Thyroid gland (tissue), 4 donors: ENCODE measurements at places on chromosomes 6 and 20.

- DNase-seq, result no peak
Observed at GRCh38 chr6:140660295-140660694, 1285.8 kb upstream of the CITED2 start.

GRCh38 chr20:60789399-60789798 lies 462.7 kb upstream of the CDH4 start:
- DNase-seq, result no peak

- peak; percentile 84 for DNase-seq
Observed at GRCh38 chr6:30690403-30691207, at the start of gene NRM. TSS of gene NRM (minus strand) at chr6:30690984. CDS start at chr6:30690974, 10 bp downstream.

DNA sequence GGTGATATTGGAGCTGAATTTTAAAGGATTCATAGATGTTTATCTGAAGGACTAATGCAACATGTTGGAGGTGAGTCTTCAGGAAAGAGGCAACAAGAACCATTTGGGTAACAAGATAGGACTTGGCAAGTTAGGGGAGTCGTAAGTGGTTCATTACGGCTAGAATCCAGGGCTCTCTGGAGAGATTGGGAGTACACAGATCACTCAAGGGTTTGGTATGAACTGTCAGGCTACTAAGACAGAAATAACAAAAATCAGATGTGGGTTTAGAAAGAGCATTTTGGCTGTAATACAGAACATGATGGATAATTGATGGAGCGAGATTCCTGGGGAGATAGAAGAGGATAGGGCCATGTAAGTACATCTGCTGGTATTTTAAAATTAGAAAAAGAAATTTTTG lies 86.3 kb upstream of the ESR1 start:
- no peak for DNase-seq

DNA sequence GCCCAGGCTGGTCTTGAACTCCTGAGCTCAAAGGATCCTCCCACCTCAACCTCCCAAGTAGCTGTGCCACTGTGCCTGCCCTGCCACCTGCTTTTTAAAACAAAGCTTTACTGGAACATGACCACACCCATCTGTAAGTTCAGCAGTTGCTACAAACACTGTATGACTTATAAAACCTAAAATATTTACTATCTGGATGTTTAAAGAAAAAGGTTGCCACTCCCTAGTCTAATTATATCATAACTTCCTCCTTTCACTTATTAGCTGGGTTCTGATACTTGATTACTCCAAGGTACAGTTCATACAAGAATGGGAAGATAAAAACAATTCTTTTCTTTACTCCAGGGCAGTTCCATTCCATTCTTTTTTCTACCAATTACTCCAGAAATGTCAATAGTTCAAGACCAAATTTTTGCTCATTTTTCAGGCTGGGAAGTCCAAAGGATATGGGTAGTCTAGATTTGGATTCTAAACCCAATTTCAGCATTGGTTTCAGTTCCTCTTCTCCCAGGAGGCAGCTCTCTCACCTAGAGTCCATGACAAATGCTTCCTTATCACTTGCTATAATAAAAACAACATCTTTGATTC lies 63.1 kb downstream of the SEC63 start:
- DNase-seq, result no peak

- DNase-seq, result no peak
Observed at GRCh38 chr6:122998403-122998975, 2.5 kb downstream of the CLVS2 start.

DNA sequence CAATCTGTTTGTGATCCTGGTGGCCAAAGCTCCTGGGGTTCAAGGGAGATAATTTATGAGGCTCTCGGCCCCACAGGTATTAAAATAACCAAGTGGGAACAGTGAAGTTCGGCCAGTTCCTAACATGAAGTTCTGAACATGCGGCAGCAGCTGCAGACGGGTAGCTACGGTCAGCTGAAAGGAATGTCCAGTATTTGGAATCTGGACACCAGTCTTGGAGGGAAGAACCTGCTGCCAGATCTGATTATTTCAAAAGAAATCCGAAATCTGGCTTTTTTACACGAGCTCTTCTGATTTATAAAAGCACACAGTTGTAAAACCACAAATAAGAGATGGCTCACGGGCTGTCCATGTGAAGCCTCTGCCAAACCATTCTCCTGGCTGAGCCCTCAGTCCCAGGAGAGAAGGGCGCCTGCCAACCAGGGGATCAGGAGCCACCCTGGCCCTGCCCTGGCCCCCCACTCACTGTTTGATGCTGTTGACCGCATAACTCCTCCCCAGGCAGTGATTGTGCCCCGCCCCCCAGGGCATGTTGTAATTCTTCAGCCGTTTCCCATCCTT lies 28.2 kb upstream of the KCNB1 start:
- DNase-seq, result no peak

GRCh38 chr6:17099401-17100059 lies 2.3 kb upstream of the STMND1 start:
- DNase-seq, result no peak

DNA sequence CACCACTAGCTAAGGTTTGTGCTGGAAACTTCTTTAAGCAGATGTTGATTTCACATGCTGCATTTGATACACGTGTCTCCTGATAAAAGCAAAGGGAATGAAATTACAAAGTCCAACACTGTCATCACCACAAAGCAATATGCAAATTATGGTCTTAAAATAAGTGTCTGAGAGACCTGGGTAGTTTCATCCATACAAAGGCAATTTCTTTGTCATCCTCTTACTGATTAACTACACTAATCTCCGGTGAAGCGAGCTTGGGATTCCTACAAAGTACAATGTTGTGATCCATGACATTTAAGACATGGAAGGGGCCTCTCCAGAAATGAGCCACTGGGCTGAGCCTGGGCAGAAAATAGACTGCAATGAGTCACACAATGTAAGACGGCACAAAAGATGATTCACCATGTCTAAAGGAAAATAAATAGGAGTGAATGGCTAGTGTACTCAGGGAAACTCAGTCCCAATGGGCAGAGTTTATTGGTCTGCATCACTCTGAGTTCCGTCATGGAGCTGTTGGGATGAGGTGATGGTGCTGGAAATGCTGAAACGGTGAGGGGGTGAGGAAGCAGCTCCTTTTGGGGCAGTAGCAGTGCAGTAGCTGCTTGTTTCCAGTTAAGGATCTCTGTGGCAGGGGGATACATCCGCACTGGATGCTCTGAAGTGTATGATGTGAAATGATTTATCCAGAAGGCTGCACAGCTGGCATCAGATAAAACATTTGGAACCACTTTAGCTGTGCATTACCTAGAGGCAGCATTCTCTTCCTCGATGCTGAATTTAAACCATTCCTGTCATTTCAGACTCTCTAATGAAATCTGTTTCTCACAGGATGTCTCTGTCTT lies 103.3 kb downstream of the IBTK start:
- DNase-seq, result no peak

DNA sequence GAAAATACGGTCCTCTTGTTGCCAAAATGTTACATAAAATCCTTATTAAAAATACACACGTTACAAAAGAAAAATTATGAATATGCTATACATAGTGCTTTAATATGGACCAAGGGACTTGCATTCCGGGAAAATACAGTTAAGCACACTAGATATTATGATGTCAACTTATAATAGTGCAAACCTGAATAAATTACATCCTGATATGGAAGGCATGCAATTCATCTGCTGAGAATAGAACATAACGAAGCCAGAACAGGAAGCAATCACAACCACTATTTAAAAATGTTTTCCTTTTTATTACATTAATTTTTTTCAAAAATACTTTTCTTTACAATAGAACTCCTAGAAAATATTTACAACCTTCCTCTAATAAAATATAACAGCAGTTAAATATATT lies 7.8 kb upstream of the MRPS10 start:
- no peak for DNase-seq

DNA sequence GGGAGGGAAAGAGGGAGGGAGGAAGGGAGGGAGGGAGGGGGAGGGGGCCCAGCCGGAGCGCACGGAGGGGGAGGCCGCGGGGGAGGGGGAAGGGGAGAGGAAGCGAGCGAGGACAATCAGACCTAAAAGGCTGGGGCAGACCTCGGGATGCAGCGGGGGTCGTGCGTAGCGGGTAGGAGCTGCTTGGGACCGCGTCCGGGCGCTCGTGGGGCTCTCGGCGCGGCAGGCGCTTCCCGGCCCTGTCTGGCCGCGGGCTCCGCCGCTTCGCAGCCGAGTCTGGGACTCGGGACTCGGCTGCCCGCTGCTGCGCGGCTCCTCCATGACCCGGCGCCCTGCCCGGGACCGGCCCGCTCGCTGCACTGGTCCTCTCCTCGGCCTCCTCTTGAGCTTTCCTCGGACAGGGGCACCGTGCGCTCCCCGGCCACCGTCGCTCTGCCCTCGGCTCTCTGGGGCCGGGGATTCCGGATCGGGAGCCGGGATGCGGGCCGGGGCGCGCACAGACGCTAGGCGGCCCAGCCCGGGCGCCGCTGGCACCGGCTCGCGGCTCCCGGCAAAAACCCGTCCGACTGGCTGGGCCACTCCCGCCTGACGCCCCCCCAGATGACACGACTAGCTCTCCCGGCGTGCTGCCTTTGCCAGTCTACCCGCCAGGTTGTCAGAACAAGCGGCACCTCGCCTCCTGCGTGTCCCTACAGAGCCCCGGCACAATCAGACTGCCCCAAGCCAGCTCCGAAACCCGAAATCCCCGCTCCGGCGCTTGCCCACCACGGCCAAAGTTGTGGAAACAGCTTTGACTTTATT lies 2.2 kb downstream of the TFAP2A start:
- peak; percentile 75 for DNase-seq
